ENCODE measurements at places on chromosomes 2 and 18.

DNA sequence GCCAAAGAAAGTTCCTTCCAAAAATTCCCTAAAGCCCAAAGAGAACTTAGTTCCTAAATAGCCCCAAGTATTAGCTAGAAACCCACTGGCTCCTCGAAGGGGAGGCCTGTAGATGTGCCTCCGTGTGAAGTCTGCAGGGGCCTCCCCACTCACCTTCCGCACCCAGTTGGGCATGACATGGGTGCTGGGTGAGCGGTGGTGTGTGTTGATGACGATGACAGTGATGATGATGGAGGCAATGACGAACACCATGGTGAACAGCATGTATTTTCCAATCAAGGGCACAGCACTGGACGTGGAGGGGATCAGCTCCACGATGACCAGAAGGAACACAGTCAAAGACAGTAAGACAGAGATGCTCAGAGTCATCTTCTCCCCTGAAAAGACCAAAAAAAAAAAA is 14.5 kb downstream of the CHRNA1 start:
- no peak for DNase-seq

GRCh38 chr2:231604101-231604684 is 11.5 kb downstream of the TEX44 start:
- DNase-seq: no peak

DNA sequence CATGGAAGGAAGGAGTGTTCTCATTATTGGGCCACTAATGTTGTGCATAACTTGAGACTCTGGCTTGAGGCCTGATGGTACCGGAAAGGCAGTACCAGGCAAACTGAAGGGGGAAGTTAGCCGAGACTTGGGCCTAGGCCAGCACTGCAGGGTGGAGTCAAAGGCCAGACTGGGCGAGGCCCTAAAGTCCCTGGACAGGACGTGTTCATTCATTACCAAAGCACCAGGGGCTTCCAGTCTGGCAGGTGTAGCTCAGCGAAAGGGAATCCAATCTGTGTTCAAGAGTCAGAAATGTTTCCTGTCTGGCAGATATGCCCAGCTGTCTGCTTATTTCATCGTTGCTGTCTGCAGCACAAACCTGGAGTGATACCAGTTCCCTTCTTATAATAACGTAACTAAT is 4.7 kb upstream of the ITSN2 start:
- no peak for DNase-seq

- DNase-seq: no peak
These were observed 76.9 kb downstream of the TWIST2 start for GRCh38 chr2:238924796-238925195.

GRCh38 chr2:42900289-42900891 is 108.0 kb upstream of the HAAO start:
- no peak for DNase-seq

GRCh38 chr2:68727683-68728375 is 6.8 kb upstream of the ARHGAP25 start:
- DNase-seq: no peak

- no peak for DNase-seq
These were observed 166.3 kb upstream of the TPO start for GRCh38 chr2:1246991-1247390.

GRCh38 chr2:64781711-64782390 is 128.1 kb upstream of the SERTAD2 start:
- no peak for DNase-seq

DNA sequence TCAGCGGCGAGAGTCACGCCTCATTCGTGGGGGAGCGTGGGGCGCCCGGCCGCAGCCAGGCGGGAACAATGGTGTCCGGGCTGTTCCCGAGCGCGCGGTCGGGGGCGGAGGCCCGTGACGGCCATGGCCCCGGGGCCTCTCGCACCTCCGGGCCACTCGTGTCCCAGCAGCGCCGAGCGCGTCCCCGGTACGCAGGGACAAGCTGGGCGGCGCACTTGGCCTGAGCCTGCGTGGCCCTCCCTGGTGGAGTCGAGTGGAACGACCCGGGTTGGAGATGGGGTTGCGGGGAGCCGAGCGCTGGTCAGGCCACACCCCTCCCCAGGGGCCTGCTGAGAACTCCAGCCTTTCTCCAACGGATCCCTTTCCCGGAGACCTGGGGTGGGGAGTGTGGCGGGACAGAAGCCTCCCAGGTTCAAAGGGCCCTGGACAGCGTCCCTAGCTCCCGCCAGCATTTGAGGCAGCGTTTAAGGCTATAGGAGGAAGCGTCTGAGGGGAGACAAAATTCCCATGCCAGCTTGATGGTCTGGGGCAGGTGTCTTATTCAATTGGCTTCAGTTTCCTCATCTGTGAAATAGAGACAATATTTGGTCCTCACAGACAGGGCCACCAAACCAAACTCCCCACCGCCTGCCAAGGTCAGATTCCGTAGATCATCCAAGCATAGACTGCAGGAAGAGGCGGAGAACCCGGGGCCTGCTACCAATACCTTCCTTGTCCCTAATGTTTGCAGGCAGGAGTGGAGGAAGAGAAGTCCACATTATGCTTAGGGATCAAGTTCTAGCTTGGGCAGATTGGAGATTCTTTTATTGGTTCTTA is 553 bp downstream of the CNDP2 start:
- peak; percentile 43 for DNase-seq

- peak; percentile 47 for DNase-seq
These were observed 26.4 kb upstream of the CYTIP start for GRCh38 chr2:157470321-157470720.

DNA sequence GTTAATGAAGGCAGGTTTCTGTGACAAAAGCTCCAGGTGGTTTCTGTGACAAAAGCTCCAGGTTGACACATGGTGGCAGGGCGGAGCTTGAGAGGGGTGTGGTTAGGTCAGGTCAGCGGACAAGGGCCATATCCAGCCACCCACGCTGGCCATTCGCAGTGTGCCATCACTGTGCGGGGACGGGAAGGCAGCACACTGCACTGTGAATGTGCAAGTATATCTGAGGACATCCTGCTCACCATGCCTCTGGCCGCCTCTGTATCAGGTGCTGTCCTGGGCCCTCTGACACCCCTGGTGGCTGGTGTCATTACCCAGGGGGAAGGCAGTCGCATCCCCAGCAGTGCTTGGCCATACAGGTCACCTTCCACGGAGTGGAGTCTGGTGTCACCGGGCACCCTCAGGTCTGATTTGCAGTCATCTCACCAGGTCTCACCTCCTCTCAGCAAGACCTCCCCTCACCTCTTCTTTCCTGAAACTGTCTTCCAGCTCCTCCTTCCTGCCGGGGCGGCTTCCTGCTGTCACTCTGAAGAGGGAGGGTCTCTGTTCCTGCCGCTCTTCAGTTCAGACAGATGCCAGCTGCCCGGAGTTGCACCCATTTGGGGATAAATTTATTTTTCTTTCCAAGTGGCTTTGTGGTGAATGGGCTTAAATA is 34.9 kb downstream of the CTIF start:
- DNase-seq: no peak

- DNase-seq: no peak
These were observed 138.2 kb downstream of the VAPA start for GRCh38 chr18:10051877-10052631.

DNA sequence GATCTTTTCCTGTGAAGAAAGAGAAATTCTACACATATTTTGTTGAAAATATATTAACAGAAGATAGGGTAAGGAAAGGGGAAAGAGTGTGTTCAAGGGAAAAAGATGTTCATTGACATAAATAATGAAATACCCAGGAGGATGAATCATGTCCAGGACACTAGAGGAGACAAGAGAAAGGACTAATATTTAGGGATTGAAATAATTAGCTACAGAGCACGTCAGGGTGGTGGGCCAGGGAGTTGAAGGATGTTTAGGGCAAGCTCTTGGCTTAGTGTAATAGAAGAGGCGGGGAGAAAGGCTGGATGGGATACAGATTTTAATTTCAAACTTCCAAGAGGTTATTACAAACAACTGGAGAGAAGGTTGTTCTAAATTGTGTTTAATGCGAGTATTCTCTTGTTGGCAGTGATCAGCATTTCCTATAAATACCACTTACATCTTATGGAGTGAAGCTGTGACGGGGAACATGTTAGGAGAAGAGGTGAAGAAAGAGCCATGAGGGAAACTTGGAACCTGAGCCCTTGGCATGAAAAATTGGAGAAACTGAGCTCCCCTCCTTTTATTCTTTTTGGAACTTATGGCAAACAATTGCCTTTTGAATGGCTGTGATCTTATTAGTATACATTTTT is 36.6 kb upstream of the CETN1 start:
- DNase-seq: no peak

DNA sequence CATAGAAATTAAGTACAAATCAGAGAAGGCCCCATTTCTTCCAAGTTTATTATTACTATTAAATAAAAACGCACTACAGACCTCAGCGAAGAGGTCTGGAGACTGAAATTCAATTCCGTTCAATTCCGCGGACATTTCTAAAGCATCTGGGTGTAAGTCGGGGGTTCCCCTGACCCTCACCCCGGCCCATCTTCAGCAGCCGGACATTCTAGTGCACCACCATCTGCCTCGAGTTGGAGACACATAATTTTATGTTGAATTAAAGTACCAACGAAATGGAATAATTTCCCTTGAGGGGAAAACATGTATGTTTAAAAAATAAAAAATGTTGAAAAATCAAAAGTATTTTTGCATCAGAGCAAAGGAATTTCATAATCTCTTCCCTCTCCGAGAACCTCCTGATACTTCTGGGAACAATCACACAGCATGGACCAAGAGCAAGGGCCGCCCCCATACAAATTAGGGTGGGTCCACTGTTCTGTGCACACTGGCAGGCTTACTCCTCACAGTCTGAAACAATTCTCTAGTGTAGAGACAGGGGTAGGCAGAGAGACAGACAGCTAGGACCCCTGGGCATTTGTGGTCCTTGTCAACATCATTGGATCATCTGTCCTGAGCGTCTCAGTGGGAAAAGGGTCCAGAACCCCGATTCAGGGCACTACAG is 29.3 kb downstream of the MBP start:
- no peak for DNase-seq

DNA sequence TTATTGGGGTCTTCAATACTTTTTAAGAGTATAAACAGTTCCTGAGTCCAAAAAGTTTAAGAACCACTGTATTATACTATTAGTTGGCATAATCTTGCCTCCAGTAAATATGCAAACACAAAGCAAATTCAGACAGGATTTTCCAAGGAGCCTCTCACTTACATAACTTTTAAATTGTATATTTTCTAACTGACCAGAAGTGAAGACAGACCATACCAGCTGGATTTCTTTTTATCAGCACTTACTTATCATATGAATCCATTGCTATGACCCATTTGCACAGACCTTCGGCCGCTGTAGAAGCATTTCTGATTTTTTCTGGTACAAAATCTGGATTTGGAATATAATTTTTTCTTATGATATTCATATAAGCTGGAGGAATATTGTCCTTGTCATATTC is 200.1 kb downstream of the SLC39A10 start:
- DNase-seq: no peak

DNA sequence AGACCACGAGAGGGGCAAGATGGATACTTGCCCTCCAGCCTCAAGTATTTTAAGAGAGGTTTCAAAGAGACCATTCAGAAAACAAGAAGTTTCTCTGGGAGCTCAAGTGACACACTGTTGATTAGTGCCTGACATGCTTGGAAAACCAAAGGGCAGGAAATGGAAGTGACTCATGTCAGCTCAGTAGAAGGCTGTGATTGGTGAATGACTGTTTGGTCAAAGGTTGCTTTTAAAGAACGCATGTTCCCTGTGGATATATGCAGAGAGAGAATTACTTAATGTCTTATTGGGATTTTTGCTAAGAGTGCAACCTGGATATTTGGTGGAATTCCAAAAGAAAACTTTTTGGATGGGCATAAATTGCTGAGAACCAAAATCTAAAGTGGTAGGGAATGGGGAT is 549.9 kb downstream of the XIRP2 start:
- no peak for DNase-seq

DNA sequence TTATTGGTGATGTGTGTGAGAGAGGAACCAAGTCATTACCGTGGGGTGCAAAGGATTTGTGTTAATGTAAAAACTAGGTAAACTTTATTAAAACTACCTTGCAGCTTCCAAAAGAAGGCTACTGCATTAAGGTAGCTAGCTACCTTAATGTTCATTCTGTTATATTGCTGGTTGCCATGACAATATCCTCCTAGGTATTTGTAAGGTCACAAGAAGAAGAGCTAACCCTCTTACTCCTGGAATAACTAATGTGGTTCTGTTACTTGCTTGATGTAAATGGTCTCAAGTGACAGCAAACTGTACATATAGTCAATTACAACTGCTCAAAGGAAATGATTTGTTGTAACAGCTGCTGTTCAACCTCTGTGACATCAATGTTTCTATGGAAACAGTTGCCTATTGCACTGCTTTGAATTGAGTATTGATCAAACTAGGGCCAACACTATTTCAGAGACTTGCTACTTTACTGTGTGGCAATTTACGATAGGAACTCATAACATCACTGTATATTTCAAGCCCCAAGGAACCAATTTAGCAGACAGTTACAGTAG is 319.8 kb upstream of the HNRNPA3 start:
- DNase-seq: no peak

- no peak for DNase-seq
These were observed 80.7 kb upstream of the CD28 start for GRCh38 chr2:203625701-203626100.

DNA sequence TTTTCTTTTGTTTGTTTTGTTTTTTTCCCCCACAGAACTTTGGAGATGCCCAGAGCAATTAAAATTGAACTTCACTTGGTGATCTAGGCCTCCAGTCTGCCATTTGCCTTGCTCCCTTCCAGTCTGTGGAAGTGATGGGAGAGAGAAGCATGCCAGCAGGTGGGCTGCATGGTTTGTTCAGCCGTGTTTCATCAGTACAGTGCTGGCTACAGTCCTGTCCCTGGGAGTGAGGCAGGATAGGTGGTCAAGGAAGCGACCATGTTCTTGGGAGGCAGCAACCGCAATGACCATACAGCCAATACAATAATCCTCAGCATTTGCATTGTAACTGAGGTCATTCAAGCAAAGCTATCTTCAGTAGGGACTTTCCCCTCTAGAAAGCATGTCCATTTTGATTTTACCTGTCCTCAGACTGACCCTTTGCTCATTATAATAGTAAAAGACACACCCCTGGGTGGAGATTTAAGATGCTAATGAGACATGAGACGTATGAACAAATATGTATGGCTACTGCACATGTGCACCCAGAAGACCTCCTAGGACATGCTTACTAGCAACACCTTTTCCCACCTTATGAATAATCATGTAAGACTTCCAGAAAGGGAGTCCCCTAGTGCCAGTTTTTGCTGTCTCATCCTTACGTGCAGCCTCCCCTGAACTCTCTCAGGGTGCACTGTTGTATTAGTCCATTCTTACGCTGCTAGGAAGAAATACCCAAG is 11.1 kb upstream of the LIPG start:
- no peak for DNase-seq
